Activated naive CD4-positive, alpha-beta T cell treated with anti-CD3 and anti-CD28 coated beads for 36 hours (primary cell): ENCODE measurements at places on chromosomes 3 and 15.

DNA sequence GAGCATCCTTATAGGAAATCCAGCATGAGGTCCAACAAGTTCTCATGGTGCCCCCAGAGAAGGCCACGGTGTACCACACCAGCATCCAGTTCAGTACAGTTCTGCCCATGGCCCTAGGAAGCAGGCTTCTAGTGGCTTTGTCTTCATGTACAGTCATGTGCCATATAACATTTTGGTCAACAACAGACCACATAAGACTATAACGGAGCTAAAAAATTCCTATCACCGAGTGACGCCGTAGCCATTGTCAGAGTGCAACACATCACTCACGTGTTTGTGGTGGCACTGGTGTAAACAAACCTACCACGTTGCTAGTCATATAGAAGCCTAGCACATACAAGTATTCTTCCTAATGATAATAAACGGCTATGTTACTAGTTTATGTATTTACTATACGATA is 209.0 kb downstream of the ARRDC4 start:
- no peak for DNase-seq

DNA sequence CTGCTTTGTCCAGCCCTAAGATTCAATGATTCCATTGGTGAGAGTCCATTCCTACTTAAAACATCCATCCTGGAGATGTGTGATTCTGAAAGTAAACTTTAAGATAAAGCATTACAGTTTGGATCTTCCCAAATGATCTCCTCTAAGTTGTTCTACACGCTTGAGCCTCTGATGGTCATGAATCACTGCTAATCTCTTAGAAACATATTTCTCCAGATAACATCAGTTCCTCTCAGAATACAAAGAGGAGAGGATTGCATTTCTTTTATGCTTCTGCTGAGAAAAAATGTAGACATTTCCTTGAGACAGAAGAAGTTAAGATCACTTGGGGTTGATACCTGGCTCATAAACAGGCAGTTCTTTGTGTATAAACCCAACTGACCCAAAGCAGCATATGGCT is 281.2 kb upstream of the DPH6 start:
- no peak for DNase-seq

GRCh38 chr3:72261566-72262564 is 476.9 kb upstream of the PROK2 start:
- DNase-seq = no peak

DNA sequence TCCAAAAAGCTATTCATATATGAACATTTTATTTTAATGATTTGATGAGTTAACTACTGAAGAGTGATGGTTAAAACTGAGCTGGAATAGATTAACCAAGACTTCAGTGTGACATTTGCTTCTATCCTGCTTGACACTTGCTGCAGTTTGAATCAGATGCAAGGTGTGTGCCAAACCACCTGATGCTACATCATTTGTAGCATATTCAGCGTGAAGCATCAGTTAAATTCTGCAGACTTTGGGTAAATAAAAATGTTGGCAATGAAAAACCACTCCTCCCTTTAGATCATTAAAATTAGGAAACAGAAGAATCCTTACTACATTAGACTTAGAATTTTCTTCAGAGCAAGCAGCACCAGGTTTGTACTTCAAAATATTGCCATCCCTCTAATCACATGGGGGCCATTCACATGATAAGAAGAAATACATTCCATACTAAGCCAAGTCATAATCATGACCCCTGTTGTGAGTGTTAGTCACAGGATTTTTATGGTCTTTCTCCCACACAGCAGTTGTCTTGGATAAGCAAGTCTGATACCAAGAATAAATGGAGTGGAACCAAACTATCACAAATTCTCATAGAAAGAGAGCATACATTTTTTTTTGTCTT is 160.7 kb upstream of the TNIK start:
- DNase-seq = no peak

GRCh38 chr3:136456196-136456595 is 206.1 kb downstream of the PCCB start:
- DNase-seq = no peak

DNA sequence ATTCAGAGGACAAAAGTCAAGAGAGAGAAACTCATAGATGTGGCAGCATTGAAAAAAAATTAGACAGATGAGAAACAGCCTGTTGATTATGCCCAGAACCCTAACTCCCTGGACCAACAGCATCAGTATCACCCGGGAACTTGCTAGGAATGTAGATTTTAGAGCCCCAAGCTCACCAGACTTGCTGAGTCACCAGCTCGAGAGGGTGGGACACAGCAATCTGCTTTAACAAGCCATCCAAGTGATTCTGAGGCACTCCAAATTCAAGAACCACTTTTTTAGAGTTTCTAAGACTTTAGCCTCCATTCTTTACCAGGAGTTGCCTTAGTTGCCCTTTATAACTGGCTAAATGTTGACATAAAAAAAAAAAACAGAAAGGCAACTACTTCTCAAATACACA is 70.9 kb downstream of the CGGBP1 start:
- DNase-seq = no peak

- DNase-seq = no peak
Observed at GRCh38 chr3:121167374-121168139, 259.6 kb downstream of the STXBP5L start.

DNA sequence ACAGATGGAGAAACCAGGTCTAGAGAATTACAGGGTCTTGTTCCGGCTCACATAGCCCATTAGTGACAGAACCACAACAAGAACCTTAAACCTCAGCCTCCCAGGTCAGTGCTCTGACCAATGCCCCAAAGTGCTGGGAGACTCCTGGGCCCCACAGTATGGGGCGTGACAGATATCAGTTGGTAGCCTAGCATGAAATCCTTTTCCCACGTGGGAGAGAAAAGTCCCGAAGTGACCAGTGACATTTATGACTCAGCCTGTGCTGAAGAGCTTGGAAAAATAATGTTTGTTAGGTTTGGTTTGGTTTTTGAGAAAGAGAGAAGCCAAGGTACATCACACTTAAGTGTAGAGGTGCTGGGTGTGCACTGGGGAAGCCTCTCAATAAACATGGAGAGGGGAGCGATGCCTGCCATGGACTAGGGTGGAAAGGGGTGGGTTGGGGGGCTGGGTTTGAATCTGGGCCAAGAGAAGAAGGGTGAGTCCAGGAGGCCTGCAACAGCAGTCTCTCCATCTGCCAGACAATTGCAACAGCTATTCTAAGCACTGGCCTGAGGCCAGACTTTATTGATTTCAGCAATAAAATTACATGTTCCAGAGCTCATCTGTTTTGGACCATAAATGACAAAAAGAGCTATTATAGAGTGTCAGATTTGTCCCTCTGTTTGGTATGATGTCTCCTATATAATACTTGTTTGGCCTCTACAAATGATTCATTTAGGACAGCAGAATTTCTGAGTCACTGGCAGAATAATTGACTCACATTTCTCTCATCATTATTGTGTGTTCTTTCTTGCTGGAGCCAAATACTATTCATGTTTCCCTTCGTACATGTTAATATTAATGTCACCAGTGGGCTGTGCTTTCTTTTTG is 43.4 kb downstream of the C2CD4A start:
- no peak for DNase-seq
